DND-41 (cell line): ENCODE measurements at places on chromosomes 13 and 19.

GRCh38 chr13:85367887-85368286 is 431.3 kb downstream of the SLITRK6 start:
- peak overlapping the region; percentile 18; the same call in 1 of the 2 replicates for H3K27ac ChIP-seq
- peaks cover 17% of the 10 kb centered on the region for H3K4me1 ChIP-seq

GRCh38 chr13:112161521-112162301 is 94.8 kb downstream of the SOX1 start:
- no peak overlapping the region for H3K27ac ChIP-seq
- no peaks in the 10 kb centered on the region for H3K36me3 ChIP-seq
- H3K4me1 ChIP-seq, result no peaks in the 10 kb centered on the region
- peaks cover 8% of the 10 kb centered on the region for H3K27me3 ChIP-seq

DNA sequence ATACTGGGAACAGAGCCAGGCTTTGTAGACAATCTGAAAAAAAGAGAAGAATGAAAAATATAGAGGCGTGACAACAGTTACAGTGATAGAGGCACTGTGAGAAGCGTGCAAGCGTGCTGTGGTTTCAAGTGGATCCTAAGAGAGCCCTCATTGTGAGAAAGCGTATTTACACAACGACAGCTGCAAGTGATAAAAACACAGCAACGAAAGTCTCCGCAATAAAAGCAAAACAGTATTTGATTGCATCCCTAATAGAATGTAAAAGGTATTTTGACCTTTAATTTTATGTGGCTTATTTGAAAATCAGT is 642.7 kb upstream of the ARGLU1 start:
- no peak overlapping the region for H3K4me3 ChIP-seq
- no peak overlapping the region for H3K27ac ChIP-seq
- no peak for DNase-seq
- no peaks in the 10 kb centered on the region for H3K4me1 ChIP-seq

GRCh38 chr19:5156231-5156986 is 184.2 kb downstream of the PTPRS start:
- H3K4me1 ChIP-seq, result no peaks in the 10 kb centered on the region
- no peaks in the 10 kb centered on the region for H3K27me3 ChIP-seq
- DNase-seq, result no peak
- H3K36me3 ChIP-seq, result no peaks in the 10 kb centered on the region
- no peak overlapping the region for H3K4me3 ChIP-seq
- H3K27ac ChIP-seq, result no peak overlapping the region

GRCh38 chr13:48686636-48687210 is 33.0 kb downstream of the CYSLTR2 start:
- peaks cover 9% of the 10 kb centered on the region; the same call in 1 of the 2 replicates for H3K36me3 ChIP-seq
- no peaks in the 10 kb centered on the region for H3K27me3 ChIP-seq
- no peaks in the 10 kb centered on the region for H3K4me1 ChIP-seq
- no peak for DNase-seq
- H3K4me3 ChIP-seq, result no peak overlapping the region

DNA sequence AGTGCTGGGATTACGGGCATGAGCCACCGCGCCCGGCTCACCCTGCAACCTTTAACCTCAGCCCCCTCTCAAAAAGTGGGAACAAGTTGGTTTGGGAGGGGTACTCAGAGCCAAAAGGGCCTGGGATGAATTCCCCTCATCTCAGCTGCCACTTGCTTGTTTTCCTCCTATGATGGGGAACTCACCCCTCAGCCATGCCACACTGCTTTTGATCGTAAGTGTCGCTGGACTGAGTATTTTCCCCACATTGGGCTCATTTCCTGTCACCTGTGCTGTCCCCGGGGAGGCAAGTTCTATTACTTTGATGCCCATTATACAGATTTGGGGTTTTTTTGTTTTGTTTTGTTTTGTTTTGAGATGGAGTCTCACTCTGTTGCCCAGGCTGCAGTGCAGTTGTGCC is 6.5 kb downstream of the R3HDM4 start:
- H3K27me3 ChIP-seq, result no peaks in the 10 kb centered on the region
- H3K36me3 ChIP-seq, result peaks cover 5% of the 10 kb centered on the region; the same call in 1 of the 2 replicates
- peaks cover 4% of the 10 kb centered on the region; the same call in 1 of the 2 replicates for H3K4me1 ChIP-seq
- DNase-seq, result no peak

DNA sequence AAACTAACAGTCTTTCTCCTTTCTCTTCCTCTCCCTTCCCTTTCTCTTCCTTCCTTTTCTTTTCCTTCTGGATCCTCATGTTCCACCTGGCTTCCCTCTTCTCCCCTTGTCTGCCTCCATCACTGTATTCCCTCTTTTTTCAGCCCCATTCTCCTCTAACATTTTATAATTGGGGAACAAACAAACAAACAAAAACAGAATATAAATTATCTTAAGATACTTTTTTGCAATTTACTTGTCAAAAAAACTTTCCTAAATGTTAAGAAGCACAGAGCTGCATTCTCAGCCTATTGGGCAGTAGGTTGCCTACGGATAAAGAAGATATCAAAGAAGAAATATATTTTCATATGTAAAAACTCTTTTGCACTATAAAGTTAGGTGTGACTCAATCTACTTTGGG is 1382.2 kb upstream of the MIR17HG start:
- no peak for DNase-seq
- H3K4me1 ChIP-seq, result no peaks in the 10 kb centered on the region
- no peak overlapping the region for H3K27ac ChIP-seq
- H3K36me3 ChIP-seq, result no peaks in the 10 kb centered on the region
- H3K4me3 ChIP-seq, result no peak overlapping the region

GRCh38 chr13:98184792-98185191 is 7.7 kb upstream of the RNF113B start:
- H3K4me3 ChIP-seq, result no peak overlapping the region
- H3K27ac ChIP-seq, result no peak overlapping the region
- no peak for DNase-seq
- H3K4me1 ChIP-seq, result 0 out of 2 replicates have a peak, but pooled peaks cover 2% of the 10 kb centered on the region
- no peaks in the 10 kb centered on the region for H3K27me3 ChIP-seq
- no peaks in the 10 kb centered on the region for H3K36me3 ChIP-seq

- no peaks in the 10 kb centered on the region for H3K4me1 ChIP-seq
- no peak overlapping the region for H3K27ac ChIP-seq
- DNase-seq, result no peak
- H3K27me3 ChIP-seq, result no peaks in the 10 kb centered on the region
- no peaks in the 10 kb centered on the region for H3K36me3 ChIP-seq
- H3K4me3 ChIP-seq, result no peak overlapping the region
These were observed 2.4 kb downstream of the DKKL1 start for GRCh38 chr19:49366110-49366509.

DNA sequence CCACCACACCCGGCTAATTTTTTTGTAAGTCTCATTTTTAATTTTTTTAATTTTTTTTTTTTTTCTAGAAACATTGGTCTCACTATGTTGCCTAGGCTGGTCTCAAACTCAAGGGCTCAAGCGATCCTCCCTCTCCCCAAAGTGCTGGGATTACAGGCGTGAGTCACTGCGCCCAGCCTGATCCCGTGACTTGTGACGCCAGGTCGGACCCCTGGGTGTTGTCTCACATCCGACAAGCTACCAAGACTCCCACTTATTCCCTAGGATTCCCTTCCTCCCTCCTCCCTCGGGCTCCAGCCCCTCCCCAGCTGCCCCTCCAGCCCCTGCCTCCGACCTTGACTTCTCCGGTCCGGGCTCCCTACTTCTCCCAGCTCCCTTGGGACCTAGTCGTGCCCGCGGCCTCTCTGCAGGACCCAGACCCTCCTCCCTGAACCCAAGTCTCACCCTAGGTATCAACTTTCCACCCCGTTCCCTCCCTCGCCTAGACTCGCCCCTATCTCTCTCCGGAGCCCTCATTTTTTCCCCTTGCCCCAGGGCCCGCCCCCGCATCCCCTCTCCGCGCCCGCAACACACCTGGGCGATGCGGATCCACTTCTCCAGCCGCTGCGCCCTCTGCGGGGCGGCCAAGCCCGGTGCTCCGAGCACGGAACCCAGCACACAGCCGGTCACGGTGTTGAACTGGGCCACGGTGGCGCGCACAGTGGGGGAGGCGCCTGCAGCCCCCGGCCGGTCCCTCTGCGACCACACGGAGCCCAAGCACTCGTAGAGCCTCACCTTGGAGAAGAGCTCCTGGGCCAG is 13.1 kb downstream of the RGL3 start:
- no peak overlapping the region for H3K4me3 ChIP-seq
- H3K27ac ChIP-seq, result no peak overlapping the region
- H3K4me1 ChIP-seq, result no peaks in the 10 kb centered on the region
- no peak for DNase-seq
- H3K36me3 ChIP-seq, result no peaks in the 10 kb centered on the region

DNA sequence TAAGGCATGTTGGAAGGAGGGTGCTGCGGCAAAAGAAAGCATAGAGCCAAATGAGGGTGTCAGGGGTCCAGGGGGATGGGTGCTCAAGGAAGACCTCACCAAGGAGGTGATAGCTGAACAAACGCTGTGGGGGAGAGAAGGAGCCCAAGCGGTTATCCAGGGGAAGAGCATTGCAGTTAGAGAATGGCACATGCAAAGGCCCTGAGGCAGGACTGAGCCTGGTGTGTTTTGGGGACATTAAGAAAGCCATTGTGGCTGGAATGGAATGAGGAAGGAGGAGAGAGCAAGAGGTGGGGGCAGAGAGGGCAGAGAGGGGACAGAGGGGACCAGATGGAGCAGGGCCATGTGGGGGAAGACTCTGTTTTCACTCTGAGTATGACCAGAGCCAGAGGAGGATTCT is 6.1 kb upstream of the MYH14 start:
- no peak overlapping the region for H3K27ac ChIP-seq
- no peak for DNase-seq
- H3K4me1 ChIP-seq, result no peaks in the 10 kb centered on the region
- H3K36me3 ChIP-seq, result no peaks in the 10 kb centered on the region
- no peaks in the 10 kb centered on the region for H3K27me3 ChIP-seq

- no peaks in the 10 kb centered on the region for H3K27me3 ChIP-seq
- no peak overlapping the region for H3K27ac ChIP-seq
- H3K4me3 ChIP-seq, result no peak overlapping the region
- DNase-seq, result no peak
- no peaks in the 10 kb centered on the region for H3K4me1 ChIP-seq
- H3K36me3 ChIP-seq, result no peaks in the 10 kb centered on the region
These were observed 917.6 kb downstream of the PCDH9 start for GRCh38 chr13:66312312-66313087.

- DNase-seq, result no peak
- no peak overlapping the region for H3K4me3 ChIP-seq
- H3K27ac ChIP-seq, result no peak overlapping the region
- peaks cover 7% of the 10 kb centered on the region for H3K36me3 ChIP-seq
These were observed 51.5 kb downstream of the RASA3 start for GRCh38 chr13:114080739-114081561.

DNA sequence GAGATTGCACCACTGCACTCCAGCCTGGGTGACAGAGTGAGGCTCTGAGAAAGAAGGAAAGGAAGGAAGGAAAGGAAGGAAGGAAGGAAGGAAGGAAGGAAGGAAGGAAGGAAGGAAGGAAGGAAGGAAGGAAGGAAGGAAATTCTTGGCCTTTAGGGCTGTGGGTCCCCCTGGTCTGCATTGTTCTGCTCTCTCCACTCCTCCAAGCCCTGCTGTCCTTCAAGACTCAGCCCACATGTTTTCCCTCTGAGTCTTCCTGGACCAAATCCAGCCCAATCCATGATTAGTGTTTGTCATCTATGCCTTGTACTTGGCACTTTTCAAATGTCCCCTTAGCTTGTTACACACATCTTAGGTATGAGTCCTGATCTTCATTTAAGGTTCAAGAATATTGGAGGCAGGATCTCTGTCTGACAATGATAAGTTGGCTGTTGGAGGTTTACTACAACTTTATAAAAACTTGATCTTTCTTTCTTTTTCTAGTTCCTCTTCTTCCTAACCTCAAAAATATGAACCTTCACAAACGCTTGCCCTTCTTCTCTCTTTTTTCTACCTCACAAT is 48.8 kb upstream of the INTS6 start:
- DNase-seq, result no peak
- no peak overlapping the region for H3K27ac ChIP-seq
- H3K36me3 ChIP-seq, result no peaks in the 10 kb centered on the region

GRCh38 chr13:108917581-108917980 is 288.2 kb downstream of the MYO16 start:
- H3K27ac ChIP-seq, result no peak overlapping the region
- peaks cover 10% of the 10 kb centered on the region for H3K27me3 ChIP-seq
- no peak for DNase-seq
- H3K4me1 ChIP-seq, result no peaks in the 10 kb centered on the region
- no peaks in the 10 kb centered on the region for H3K36me3 ChIP-seq

- no peak overlapping the region for H3K27ac ChIP-seq
- H3K27me3 ChIP-seq, result no peaks in the 10 kb centered on the region
- no peaks in the 10 kb centered on the region for H3K36me3 ChIP-seq
- no peak overlapping the region for H3K4me3 ChIP-seq
- DNase-seq, result no peak
These were observed 120.0 kb upstream of the RFC3 start for GRCh38 chr13:33697926-33698325.

DNA sequence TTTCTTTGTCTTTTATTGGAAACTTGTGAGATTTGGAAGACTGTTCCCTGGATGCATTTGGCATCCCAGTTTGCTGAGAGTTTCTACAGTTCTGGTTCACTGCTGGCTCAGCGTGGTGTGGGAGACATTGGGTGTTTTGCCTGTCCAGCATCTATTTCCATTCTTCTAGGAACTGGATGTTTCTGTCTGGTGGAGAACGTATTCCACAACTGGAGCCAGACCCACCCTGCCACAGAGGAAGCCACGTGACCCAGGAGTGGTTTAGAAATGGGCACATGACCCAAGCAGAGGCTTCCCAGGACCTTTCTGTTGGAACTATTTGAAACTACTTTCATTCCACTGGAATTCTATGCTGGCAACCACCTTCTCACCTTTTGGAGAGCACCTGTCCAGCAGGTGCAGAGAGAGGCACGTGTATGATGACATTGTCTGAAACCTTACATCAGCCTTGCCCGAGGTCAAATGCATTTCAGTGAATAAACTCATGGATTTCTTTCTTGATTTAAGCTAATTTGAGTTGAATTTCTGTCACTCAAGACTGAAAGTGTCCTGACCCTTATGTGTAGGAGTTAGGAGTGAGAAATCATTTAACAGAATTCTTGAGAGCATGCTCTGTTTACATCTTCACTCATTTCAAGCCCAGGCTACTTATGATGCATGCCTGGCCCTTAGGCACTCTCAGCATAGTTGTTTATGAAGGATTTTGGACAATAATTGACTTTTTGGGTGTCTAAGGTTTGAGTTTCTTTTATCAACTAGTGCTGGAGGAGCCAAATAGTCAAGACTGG is 121.8 kb downstream of the AKAP11 start:
- H3K27ac ChIP-seq, result peak overlapping the region; percentile 97
- no peaks in the 10 kb centered on the region for H3K27me3 ChIP-seq
- DNase-seq, result peak; percentile 35
- no peaks in the 10 kb centered on the region for H3K36me3 ChIP-seq
